ENCODE measurements at places on chromosomes 5 and 9.
A peak's percentile ranks its signal among the peaks of the same experiment; 100 is the strongest.

DNA sequence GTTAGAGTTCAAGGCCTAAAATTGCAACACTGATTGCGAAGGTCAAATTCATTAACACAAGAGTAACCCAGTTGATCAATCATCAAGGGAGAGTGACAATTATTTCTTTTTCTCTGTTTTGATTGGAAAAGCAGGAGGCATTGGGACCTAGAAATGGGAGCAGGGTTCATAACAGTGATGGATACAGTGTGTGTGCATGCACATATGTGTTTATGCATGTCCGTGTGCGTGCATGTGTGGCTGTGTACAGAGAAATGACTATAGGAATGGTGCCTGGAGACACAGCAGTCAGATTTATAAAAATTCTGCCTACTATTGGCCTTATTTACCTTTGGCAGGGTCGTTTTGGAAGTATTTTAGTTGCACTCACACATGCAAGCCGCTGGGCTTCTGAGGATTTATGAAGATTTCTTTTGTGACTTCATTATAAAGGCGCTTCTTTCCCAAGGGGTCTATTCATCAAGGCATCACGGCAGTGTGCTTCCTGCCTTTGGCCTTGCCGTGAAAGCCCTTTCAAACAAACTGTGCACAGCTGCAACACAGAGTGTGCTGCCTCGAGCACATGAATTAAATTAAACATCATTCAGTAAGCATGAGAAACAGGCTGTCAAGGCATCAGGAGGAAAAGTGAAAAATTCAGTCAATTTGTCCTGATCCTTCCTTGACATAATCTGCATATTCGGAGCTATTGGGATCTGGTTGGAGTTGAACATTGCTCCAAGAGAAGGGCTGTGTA lies 122.8 kb upstream of the PUM3 start:
- DNase-seq = no peak

DNA sequence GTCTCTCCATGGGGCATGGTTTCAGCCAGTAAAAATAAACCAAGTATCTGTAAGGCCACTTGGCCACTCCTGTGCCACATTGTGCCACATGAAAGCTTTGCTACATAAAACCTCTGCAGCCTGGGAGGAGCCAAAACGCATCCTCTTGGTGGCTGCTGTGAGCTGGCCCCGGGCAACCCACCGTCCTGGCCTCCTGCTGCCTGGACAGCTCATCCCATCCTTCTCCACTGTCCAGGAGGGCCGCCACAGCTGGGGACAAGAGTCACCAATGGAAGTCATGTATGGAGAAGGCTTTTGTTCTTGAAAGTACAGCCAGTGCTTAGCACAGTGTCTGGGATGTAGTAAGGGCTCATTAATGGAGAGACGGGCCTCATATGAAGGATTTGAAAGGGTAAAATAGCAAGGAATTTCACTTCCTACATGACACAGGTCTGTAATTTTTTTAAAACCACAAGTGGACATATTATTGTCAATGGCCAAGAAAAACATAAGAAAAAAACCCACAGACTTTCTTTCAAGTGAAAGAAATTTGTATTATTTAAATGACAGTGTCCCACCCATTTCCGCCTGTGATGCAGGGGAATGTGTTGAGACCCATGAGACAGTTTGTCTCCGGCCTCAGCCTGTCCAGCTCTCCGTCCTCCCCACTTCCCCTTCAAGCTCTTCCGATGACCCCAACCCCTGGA lies 6.6 kb downstream of the PTGES start:
- no peak for DNase-seq

- DNase-seq = no peak
Measured at GRCh38 chr5:151195622-151196021, 28.3 kb downstream of the CCDC69 start.

DNA sequence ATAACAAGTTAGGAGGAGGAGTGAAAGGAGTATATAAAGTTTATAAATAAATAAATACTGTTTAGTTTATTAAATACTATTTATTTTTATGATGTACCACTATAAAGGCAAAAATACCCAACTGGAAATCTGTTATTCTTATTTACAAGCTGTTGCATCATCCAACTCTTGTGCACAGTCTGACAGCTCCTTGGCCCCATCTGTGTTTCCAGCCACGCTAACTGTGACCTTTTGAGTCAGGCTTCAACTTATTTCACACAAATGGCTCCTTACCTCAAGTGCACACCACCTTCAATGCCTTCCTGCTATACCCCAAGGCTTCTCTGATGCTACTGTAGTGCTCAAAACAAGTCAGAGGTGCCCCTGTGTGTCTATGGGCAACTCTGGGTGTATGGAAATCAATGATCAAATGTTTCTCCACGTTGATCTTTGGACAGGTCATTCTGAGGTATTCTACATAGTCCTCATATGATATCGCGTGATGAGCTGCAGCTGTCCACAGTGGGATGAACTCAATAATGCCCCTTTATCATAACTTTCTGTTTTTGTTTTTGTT lies 303.2 kb upstream of the GRAMD2B start:
- no peak for DNase-seq

DNA sequence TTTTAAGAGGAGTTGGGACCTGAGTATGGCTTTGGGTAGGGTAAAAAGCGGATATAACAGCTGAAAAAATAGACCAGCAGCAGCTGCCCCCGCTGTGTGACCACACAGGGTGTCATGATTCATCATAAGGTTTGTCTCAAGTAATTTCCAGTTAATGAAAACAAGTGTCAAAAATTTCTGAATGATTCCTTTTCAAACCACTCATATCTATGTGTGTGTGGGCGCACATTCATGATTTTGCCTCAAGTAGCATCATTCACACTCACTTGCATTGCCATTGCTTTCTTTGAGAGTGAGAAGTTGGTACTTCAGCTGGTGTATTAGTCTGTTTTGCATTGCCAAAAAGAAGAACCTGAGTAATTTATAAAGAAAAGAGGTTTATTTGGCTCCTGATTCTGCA lies 12.1 kb upstream of the TNFAIP8 start:
- no peak for DNase-seq

GRCh38 chr9:10242255-10242654 lies 370.5 kb downstream of the PTPRD start:
- DNase-seq = no peak

DNA sequence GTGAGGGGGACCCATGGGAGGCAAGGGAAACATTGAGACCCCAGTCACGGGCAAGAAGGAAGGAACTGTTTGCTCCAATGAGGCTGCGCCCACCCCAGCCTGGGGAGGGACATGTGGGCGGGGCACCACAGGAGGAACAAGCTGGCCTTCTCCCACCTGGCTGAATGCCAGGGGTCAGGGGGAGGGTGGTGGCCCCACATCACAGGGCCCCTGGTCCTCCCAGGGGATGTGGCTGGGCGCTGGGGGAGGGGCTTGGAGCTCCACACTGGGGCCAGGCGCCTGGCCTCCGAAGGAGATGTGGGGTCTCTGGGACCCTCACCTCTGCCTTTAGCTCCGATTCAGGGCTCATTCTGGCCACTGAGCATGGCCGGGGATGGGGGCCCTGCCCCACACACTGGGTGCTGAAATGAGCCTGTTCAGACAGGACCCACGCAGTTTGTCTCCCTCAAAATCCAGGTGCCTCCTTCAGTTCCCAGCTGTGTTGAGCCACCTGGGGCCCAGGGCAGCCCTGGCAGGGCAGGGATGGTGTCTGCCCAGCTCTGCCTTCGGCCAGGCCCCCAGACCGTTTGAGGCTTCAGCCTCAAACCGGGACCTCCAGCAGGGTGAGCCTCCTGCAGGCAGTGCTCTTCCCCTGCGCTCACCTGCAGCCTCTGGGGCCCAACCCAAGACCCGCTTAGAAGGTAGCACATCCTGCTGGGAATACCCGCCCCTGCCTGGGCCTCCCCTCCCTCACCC lies 33.2 kb upstream of the NOTCH1 start:
- no peak for DNase-seq

GRCh38 chr5:67575087-67575486 lies 378.5 kb upstream of the CD180 start:
- DNase-seq = no peak

DNA sequence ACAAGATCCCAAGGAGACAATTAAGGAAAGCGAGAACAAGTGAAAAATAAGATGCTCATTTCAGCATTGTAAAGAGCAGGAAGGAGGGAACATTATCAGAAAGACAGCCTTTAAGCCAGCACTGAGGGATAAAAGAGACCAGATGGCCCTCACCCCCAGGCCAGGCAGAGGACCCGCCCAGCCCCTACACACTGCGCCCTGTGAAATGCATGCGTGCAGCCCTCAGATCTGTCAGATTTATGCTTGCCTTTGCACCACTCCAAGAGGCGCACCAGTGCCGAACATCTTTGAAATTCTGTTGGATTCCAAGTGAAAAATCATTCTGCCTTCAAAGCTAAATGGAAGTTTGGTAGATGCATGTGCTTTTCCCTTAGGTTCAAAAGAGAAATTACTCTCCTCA lies 378.0 kb downstream of the MLLT3 start:
- DNase-seq = no peak

DNA sequence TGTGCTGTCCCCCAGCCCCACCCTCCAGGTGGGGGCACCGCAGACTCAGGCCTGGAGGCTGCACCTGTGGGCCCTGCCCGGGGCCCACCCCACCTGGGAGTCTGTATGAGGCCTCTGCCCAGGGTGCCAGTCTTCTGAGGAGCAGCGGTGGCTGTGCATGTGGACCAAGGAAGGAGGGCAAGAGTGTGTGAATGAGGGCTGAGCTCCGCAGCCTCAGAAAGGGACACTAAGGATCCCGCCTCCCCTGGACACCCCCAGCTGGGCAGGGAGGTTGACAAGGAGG lies 19.1 kb downstream of the FGD3 start:
- DNase-seq = no peak

DNA sequence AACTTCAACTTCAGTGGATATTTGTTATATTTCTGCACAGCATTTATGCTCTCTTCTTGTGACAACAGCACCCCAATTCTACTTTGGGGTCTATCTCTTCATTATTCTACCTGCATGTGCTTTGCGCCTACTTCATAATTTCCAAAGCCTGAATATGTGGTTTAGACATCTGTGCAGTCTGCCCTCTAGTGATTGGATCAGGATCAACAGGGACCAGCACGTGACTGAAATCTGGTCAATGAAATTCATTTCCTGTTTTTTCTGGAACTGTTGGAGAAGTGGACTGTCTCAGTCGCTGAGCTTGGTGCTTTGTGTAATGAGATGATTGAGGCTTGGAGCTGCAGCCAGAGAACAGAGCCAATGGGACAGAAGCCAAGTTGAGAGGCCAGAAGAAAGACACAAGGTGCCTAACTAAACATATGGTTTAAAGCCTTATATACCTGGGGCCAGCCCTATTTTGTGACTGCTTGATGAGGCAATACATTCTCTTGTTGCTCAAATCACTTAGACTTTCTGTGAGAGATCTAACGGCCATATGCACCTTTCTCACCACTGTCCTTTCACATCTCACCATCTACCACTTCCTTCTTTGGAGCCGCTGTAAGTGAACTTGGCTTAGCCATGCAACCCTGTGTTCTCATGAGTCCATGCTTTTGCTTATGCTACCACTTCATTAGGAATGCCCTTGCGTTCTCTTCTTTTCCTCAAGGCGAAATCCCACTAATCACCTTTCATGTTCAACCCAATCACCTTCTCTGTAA lies 68.8 kb upstream of the PPP2R2B start:
- DNase-seq = peak; percentile 5

- no peak for DNase-seq
Measured at GRCh38 chr5:21058289-21058688, 1070.3 kb upstream of the CDH18 start.

DNA sequence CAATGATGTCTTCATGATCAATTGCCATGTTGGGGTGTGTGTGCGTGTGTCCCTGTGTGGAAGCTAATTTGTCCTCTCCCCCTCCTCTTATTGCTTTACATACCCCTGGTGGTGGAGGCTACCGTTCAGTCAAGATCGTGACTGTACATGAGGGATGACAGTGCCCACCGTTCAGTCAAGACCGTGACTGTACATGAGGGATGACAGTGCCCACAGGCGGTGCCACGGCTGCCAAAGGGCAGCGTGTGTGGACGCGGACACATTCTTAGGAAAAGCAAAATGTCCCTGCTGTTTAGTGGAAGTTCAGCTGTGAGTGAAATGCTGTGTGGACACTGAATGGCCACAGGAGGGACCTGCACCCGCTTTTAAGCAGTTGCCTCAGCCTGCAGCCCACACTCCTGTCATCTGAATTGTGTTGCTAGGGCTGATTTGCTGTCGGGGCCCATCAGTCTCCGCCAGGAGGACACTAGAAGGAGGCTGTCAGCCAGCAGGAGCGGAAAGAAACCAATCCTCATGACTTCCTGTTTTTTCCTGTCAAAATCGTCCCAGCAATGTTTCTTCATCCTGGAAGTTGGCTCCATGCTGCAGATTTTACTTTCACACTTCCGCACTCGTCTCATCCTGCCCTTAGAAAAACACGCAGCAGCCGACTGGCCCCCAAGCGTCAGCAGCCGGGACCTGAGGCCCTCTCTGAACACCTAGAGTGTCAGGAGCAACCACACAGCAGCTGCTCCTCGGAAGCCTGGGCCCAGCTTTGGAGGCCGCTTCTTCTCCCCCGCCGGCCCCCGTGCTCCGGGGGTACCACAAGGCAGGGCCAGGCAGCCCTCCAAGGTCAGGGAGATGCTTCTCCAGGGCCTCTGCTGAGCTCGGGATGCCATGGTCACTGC lies 9.1 kb downstream of the OR2V1 start:
- DNase-seq = peak; percentile 72

DNA sequence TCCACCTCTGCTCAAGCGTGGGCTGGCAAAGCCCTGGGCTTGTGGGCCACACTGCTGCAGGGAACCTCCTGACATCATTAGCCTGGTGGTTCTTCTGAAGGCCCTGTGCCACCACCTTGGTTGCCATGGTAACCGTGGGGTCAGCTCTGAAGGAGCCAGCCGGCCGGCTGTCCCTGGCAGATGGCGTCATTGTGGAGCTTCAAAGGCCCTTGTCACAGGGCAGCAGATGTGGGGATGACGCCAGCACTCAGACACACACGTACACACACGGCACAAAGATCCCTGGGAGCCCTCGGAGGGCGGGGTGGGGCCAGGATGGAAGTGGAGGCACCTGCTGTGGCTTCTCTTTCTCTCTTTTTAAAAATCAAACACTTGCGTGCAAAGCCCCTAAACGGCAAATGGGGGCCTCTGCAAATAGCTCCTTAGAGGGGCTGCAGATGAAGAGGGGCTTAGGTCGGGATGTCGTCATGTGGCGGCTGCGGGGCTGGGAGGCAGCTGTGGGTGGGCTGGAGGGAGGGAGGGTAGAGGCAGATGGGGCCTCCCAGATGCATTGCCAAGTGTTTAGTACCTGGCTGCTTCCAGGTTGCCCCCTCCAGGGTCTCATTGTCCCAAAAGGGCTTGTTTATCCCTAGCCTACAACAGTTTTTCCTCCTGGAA lies 19.5 kb upstream of the RPL26L1 start:
- DNase-seq = no peak

- DNase-seq = no peak
Measured at GRCh38 chr9:95778957-95779356, 96.5 kb upstream of the ERCC6L2 start.

DNA sequence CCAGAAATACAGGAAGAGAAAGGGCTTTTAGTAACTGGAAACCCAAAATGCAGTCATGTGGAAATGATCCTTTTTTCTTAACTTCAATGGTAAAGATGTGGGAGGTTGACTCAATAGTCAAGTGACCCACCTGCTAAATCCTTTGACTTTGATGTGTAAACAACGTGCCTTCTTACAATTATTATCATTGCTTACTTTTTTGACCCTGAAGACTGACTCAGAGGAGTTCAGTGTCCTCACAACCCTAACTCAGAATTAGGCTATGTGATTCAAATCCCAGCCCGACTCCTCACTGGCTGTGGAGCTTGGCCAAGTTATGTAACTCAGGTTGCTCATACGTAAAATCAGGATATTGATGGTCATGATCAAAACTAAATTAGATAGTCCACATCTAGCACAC lies 27.9 kb downstream of the ANXA1 start:
- DNase-seq = no peak

All from dermis microvascular lymphatic vessel endothelial cell (primary cell).